ENCODE measurements at places on chromosomes 2 and 18.

DNA sequence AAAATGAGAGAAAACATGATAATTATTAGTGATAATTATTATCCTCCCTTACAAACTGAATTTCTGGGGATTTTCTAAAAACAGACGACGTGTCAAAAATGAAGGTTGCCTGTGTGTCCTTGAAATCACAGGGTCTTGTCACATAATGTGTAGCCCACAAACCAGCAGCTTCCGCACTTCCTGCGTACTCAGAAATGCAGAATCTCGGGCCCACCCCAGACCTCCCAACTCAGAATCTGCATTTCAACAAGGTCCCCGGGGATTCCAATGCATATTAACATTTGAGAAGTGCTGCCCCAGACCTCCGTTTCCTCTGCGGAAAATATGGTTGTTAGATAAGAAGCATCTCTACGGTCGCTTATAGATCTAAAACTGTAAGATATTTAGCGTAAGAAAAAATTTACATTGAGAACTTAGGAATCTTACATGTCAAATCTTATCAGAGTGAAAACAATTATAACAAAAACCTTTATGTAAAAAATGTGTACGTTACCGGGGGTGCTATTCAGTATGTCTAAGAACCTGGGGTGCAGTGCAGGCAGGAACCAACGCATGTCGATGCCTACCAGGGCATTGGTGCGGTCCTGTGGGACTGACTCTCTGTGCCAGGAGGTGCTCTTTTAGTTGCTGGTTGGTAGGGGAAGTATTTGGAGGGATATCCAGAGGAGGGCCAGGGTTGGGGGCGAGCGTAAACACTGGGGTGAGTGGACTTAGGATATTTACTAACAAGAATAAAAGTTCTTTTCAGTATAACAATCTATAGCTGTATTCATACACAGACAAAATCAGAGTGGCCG is 15.2 kb downstream of the CDKL4 start:
- DNase-seq, result no peak

GRCh38 chr2:19380532-19380931 is 22.1 kb upstream of the OSR1 start:
- DNase-seq, result no peak

- no peak for DNase-seq
Measured at GRCh38 chr18:23101861-23102432, 33.3 kb upstream of the CABLES1 start.

- DNase-seq, result no peak
Measured at GRCh38 chr2:42947809-42948600, 155.6 kb upstream of the HAAO start.

- no peak for DNase-seq
Measured at GRCh38 chr2:47568164-47568850, 165.4 kb downstream of the MSH2 start.

DNA sequence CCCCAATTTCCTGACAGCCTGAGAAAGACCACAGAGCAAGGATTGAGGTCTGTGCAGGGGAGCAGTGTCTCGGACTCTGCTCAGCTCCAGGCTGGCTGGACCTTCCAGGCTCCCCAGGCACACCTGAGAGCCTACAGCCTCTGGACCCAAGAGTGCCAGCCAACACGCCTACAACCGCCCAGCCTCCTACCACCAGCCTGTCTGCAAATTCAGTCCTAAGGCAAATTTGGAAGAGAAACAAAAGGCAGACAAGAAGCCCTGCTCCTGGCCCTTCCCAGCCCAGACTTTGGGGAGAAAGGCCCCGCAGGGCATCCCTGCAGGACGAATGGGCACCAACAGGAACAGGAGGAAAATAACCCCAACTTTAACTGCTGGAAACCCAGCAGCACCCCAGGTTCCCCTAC is 1.9 kb downstream of the HS6ST1 start:
- DNase-seq, result no peak

DNA sequence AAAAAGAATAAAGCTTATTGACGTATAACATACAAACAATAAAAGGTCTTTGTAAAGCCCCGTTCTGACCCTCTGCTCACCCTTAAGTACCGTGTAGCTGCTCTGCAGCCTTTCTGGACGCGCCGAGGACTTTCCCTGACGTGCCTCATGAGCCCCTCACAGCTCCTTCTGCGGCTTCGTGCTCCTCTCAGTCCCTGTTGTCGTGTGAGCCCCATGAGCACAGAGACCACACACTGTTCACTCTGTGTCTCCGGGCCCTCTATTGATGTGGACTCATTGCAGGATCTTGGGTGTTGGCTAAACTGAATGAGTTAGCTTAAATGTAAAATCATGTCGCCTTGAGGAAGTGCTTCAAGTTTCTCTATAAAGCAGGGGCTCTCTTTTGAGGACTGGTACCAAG is 43.6 kb upstream of the INHBB start:
- DNase-seq, result no peak

- no peak for DNase-seq
Measured at GRCh38 chr18:77879829-77880228, 630.2 kb downstream of the GALR1 start.

GRCh38 chr2:234288974-234289455 is 207.9 kb downstream of the ARL4C start:
- peak; percentile 58 for DNase-seq

GRCh38 chr18:8366656-8367055 is 242.6 kb upstream of the RAB12 start:
- no peak for DNase-seq

GRCh38 chr2:239948100-239948881 is 76.9 kb downstream of the NDUFA10 start:
- no peak for DNase-seq

- DNase-seq, result peak; percentile 63
Measured at GRCh38 chr2:105744091-105744908, 412 bp upstream of the NCK2 start.

- no peak for DNase-seq
Measured at GRCh38 chr2:218839430-218839829, 7.8 kb upstream of the PRKAG3 start.

DNA sequence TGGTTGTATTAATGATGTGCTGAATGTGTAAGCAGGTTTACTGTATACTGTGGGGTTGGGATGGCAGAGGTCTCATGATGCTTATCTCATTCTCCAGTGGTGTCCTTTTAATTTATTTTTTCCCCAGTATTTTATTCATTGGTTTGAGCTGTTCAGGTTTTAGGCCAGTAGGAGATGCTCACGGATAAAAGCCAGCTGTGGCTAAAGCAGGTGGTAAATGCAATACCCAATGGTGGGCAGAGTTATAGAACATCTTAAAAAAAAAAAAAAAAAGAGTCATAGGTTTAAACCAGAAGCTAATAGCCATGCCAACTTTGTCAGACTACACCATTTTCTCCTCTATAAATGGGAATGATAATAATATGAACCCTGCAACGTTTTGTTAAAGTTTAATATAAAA is 57.8 kb upstream of the NEUROD1 start:
- no peak for DNase-seq

All from effector CD4-positive, alpha-beta T cell (primary cell).